H9 (cell line): ENCODE measurements at places on chromosomes 2 and 18. TPM values are rescaled to one million over a fixed set of nuclear protein-coding genes. Genes with fewer than 3 reads are reported as not detected.

PPP1R1C gene
- 4.0 and 5.4 TPM in 2 replicates for total RNA-seq

GRCh38 chr2:230668939-230669303 is 43.7 kb upstream of the CAB39 start:
- H3K4me3 ChIP-seq: no peak overlapping the region
- H3K27ac ChIP-seq: no peak overlapping the region
- no peaks in the 10 kb centered on the region for H3K36me3 ChIP-seq
- no peak for DNase-seq

- H3K27ac ChIP-seq: no peak overlapping the region
- H3K4me1 ChIP-seq: no peaks in the 10 kb centered on the region
- 0 out of 2 replicates have a peak, but pooled peaks cover 2% of the 10 kb centered on the region for H3K36me3 ChIP-seq
- H3K4me3 ChIP-seq: no peak overlapping the region
Measured at GRCh38 chr2:47218066-47218581, 63.0 kb upstream of the STPG4 start.

GRHL1 gene
- 2.5 and 2.8 TPM in 2 replicates for total RNA-seq

- H3K4me1 ChIP-seq: no peaks in the 10 kb centered on the region; the same call in 1 of the 2 replicates
- DNase-seq: no peak
- H3K27ac ChIP-seq: no peak overlapping the region
- no peaks in the 10 kb centered on the region for H3K27me3 ChIP-seq
- H3K4me3 ChIP-seq: no peak overlapping the region
Measured at GRCh38 chr18:38956068-38956467, 1390.5 kb upstream of the CELF4 start.

- H3K27ac ChIP-seq: no peak overlapping the region
- no peaks in the 10 kb centered on the region; the same call in 1 of the 2 replicates for H3K27me3 ChIP-seq
- no peak overlapping the region for H3K4me3 ChIP-seq
- no peaks in the 10 kb centered on the region for H3K4me1 ChIP-seq
Measured at GRCh38 chr2:84919885-84920580, 14.6 kb downstream of the TMSB10 start.

DNA sequence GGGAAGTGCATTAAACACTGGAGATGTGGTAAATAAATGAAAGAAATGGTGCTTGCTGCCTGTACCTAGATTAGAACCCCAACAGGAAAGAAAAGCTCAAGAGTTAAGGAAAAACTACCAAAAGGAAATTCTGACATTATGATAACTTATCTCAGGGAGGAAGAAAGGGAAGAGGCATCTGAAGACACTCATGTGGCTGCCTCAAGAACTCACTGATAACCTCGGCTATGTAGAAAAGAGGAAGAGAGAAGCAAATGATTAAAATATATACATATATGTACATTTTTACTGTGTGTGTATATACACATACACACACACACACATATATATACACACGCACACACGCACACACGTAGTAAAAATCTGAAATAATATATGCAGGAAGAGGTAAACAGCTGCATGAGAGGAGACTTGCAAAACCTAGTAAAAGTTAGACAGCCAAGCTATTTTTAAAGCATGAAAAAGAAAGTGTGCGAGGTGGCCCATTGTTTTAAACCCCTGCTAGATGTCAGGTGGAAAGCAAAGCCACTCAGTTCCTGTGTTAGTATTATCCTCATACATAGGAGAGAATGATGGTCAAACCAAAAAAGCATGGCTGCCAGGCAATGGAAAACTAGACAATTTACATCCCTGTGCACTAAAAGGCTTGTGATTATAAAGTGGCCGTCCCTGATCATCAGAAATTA is 483.0 kb upstream of the NRP2 start:
- no peaks in the 10 kb centered on the region for H3K27me3 ChIP-seq
- no peak overlapping the region for H3K27ac ChIP-seq
- H3K36me3 ChIP-seq: 0 out of 3 replicates have a peak, but pooled peaks cover 1% of the 10 kb centered on the region
- no peak for DNase-seq
- H3K4me3 ChIP-seq: no peak overlapping the region

GRCh38 chr2:38360177-38360576 is 16.9 kb downstream of the ATL2 start:
- DNase-seq: no peak
- H3K27me3 ChIP-seq: no peaks in the 10 kb centered on the region
- H3K4me3 ChIP-seq: no peak overlapping the region
- no peak overlapping the region for H3K27ac ChIP-seq
- peaks cover 12% of the 10 kb centered on the region; the same call in 1 of the 2 replicates for H3K36me3 ChIP-seq
- H3K4me1 ChIP-seq: no peaks in the 10 kb centered on the region

DNA sequence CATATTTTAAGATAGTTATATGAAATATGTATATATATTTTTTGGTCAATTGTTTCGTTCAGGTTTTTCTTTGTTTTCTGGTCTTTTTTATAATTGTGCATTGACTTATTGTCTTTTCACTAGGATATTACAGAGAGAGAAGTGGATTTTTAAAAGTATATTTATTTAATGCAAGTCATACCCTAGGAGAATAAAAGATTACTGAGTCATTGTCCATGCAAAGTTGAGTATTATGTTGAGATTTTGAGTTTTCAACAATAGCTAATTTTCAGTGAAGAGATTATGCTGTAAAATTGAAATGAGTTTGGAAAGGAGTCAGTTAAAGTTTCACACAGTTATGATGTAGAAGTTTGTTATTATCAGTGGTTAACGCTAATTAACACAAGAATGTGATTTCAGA is 203.6 kb upstream of the SPRED2 start:
- H3K4me1 ChIP-seq: peaks cover 2% of the 10 kb centered on the region; the same call in 1 of the 2 replicates
- DNase-seq: no peak
- H3K27me3 ChIP-seq: 0 out of 2 replicates have a peak, but pooled peaks cover 3% of the 10 kb centered on the region

- H3K27ac ChIP-seq: no peak overlapping the region
- H3K36me3 ChIP-seq: no peaks in the 10 kb centered on the region
- no peak overlapping the region for H3K4me3 ChIP-seq
- H3K4me1 ChIP-seq: no peaks in the 10 kb centered on the region
- no peaks in the 10 kb centered on the region for H3K27me3 ChIP-seq
Measured at GRCh38 chr2:149170911-149171310, 132.4 kb downstream of the LYPD6B start.

GRCh38 chr2:44055664-44056063 is 59.9 kb upstream of the LRPPRC start:
- H3K27me3 ChIP-seq: no peaks in the 10 kb centered on the region
- peaks cover 13% of the 10 kb centered on the region; the same call in 1 of the 2 replicates for H3K4me1 ChIP-seq
- no peak for DNase-seq
- peaks cover 17% of the 10 kb centered on the region for H3K36me3 ChIP-seq

DNA sequence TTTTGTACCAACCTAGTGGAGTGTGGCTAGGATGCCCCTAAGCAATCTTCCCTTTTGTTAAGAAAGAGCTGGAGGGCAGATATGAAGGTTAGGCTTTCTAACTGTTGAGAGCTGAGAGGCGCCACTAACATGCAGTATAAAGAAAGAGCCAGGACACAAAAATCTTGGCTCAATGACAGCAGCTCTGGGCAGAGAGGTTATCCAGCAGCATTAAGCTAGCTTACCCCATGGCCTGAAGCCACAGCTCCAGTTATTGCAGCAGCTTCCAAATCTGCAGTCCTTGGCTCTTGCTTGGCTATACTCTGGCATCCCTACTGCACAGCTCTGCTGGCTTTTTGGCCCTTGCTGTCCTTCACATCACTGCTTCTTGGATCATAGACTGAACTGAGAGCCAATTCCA is 213.4 kb downstream of the GPD2 start:
- H3K4me1 ChIP-seq: no peaks in the 10 kb centered on the region; the same call in 1 of the 2 replicates
- H3K36me3 ChIP-seq: peaks cover 6% of the 10 kb centered on the region; the same call in 1 of the 3 replicates
- no peaks in the 10 kb centered on the region for H3K27me3 ChIP-seq
- no peak overlapping the region for H3K4me3 ChIP-seq

DNA sequence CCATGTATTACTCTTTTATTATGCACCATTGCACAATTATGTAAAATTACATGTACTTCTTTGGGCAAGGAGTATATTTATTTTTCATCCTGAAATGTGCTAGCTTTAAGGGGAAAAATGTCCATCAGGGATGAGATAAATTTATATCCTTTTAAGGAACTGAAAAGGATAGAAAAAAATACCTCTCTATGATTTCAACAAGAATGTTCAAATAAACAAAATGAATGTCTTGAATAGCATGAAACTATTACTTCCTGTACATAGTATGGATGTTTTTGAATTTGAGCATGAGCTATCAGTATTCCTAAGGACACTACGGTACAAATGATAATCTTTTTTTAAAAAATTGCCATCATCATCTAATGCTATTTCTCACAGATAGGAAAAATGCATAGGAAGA is 1611.9 kb upstream of the ZEB2 start:
- DNase-seq: no peak
- no peaks in the 10 kb centered on the region for H3K27me3 ChIP-seq
- H3K4me1 ChIP-seq: no peaks in the 10 kb centered on the region; the same call in 1 of the 2 replicates
- no peak overlapping the region for H3K4me3 ChIP-seq

DNA sequence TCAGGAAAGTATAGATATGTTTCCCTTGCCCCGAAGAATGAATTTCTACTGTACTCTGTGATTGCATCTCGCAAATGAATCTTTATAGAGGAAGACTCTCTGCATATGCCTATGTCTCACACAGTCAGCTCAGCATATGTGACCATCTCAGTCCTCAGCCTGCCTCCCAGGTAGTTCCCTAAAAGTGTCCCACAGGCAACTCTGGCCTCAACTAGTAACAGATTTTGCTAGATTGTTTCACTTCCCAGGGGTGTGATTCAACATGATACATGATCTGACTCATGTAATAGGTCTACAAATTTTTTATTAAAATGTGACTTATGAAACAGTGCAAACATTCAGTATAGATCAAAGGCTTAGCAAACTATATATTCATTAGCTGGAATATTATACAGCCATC is 296.6 kb upstream of the CRIM1 start:
- H3K36me3 ChIP-seq: no peaks in the 10 kb centered on the region
- no peaks in the 10 kb centered on the region for H3K4me1 ChIP-seq
- H3K4me3 ChIP-seq: no peak overlapping the region
- H3K27ac ChIP-seq: no peak overlapping the region
- no peak for DNase-seq

- no peaks in the 10 kb centered on the region for H3K36me3 ChIP-seq
- no peaks in the 10 kb centered on the region for H3K4me1 ChIP-seq
- DNase-seq: no peak
- no peaks in the 10 kb centered on the region for H3K27me3 ChIP-seq
- no peak overlapping the region for H3K27ac ChIP-seq
Measured at GRCh38 chr2:37468170-37468569, 123.7 kb downstream of the QPCT start.

DNA sequence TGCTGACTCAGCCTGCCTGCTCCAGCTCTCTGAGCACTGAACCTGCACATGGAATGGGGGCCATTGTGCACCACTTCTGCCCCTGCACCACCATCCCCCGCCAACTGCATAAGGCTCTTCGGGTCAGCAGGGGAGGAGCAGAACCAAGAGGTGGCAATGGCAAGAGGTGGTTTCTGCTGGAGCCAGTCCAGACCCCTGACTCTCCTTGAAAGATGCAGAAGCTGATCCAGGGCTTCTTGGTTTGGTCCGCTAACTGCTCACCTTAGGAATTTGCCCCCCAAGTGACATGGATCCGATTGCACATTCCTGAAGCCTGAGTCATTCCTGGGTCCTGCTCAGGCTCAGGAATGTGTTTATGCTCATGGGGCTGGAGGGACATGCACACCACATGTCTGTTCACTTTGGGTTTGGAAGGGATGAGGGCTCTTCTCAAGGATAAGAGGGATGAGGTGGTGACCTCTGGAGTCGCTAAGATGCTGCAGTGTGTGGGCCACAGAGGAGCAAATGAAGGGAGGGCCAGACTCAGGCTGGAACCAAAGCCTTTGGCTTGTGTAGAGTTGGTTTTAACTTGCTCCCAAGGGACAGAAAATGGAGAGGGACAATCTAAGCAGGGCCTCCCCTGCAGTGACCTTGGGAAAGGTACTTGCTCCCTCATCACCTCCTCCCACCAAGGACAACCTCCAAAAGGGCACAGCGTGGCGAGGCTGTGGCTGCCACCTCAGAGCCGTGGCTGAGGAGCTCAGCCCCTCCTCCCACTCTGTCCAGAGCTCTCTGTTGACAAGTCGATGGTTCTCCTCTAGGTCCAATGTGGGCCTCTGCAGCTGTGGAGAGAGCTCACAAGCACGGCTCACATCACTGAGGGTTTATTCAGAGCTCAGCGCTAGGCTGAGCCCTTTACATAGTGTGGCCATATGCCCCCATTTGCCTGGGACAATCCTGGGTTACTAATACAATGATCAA is 66.2 kb downstream of the HS1BP3 start:
- peaks cover 15% of the 10 kb centered on the region; the same call in 1 of the 2 replicates for H3K4me1 ChIP-seq
- no peak overlapping the region for H3K27ac ChIP-seq
- no peaks in the 10 kb centered on the region for H3K27me3 ChIP-seq
- peak overlapping the region; percentile 12; the same call in 1 of the 2 replicates for H3K4me3 ChIP-seq
- peak; percentile 85 for DNase-seq

WDR7 gene
- 14.8 TPM in 2 replicates for total RNA-seq

DNA sequence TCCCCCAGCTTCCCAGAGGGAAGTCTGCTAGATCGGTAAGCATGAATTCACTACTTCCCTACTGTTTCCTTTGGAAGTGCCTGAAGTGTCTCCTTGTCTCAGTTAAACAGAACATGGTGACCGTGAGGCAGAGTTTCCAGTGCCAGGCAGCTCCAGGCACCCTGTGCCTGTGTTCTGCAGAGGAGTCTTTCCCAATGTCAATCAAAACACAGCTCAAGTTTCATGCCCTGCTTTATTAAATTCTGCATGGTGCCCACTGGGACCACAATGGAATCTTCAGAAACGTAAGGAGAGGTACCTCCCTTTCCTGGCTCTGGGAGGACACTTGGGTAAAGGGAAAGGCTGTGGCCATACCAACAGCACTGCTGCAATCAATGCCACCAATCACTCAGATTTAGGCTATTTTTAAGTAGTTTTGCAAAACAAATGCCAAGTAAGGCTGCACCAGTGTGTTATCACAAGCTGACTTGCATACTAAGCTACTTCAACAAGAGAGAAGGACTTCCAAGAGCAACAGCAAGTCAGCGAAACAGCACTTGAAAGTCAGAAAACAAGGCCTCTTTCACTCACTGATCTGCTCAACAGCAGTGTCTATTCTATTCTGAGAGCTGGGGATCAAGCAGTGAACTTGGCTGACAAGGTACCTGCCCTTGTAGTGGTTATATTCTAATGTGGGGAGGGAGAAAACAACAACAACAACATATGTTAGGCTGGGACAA is 14.9 kb downstream of the LPIN2 start:
- H3K27me3 ChIP-seq: no peaks in the 10 kb centered on the region
- H3K36me3 ChIP-seq: peaks cover 20% of the 10 kb centered on the region
- peaks cover 6% of the 10 kb centered on the region; the same call in 1 of the 2 replicates for H3K4me1 ChIP-seq
- H3K4me3 ChIP-seq: peak overlapping the region; percentile 1; the same call in 1 of the 3 replicates
- DNase-seq: no peak

GRCh38 chr2:68423966-68424650 is 43.0 kb downstream of the FBXO48 start:
- H3K36me3 ChIP-seq: no peaks in the 10 kb centered on the region
- H3K4me3 ChIP-seq: no peak overlapping the region
- no peak overlapping the region for H3K27ac ChIP-seq
- DNase-seq: no peak
- H3K4me1 ChIP-seq: no peaks in the 10 kb centered on the region
- H3K27me3 ChIP-seq: no peaks in the 10 kb centered on the region

DNA sequence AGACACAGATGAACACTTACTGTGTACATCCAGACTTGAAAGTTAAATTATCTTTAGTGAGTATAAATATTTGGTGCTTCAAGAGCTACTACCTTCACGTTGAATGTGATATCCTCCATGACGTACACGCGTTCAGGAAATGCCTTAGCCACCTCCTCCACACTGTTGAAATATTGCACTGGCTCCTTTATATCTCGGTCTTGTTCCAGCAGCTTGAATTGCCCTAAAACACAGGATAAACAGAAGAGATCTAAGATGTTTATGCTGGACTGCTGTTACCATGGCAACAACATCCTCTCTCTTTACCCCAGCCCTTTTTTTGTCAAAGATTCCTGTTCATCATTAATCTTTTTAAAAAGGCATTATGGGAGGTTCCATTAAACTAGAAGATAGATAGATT is 120.3 kb downstream of the MEP1B start:
- no peak overlapping the region for H3K27ac ChIP-seq
- no peak for DNase-seq
- H3K27me3 ChIP-seq: no peaks in the 10 kb centered on the region
- no peaks in the 10 kb centered on the region for H3K36me3 ChIP-seq
